ENCODE measurements at places on chromosomes 4 and X.

DNA sequence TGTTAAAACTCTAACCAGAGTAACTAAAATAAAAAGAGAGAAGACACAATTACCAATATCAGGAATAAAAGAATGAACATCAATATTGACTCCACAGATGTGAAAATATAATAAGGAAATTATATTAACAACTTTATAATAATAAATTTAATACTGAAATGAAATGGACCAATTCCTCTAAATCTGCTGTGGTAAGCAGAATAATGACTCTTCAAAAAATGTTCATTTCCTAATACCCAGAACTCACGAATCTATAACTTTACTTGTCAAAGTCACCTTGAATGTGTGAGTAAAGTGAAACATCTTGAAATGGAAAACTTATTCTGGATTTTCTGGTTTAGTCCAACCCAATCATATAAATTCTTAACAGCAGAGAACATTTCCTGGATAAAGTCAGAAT lies 1391.1 kb downstream of the FAM133A start:
- DNase-seq: no peak

DNA sequence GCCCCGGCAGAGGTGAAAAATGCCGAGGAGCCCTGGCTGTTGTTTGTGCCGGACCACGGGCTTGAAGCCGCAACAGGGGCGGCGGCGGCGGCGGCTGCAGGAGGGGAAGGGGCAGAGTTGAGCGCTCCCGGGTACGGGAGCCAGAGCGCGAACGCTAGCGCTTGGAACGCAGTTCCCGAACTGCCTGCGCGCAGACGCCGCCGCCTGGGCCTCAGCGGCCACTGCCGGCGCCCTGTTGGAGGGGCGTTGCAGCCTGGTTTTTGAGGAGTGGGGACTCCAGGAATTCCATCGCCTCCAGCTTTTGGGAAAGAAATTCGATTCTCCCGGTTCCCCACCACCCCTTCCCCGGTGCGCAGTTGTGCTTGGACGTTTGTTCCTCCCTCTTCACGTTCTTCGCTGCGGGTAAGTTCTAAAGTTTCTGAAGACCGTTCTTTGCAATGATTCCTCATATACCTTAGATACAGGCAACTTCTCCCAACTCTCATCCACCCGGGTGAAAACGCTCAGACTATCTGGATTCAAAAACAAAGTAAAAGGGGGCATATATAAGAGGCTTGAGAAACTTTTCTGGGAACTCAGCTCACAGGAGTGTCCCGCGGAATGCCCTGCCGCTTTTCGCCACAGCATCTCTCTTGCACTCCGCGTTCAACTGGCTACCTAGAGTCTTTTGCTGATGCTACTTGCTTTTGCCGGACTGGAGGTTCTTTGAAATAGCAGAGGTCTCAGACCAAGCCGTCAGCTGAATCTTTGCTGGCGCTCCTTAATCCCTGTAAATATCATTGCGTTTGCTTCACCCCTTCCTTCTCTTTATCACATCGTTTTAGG lies 1.0 kb downstream of the FAT4 start:
- peak; percentile 77 for DNase-seq

GRCh38 chrX:46793386-46794143 lies 34.6 kb upstream of the SLC9A7 start:
- DNase-seq: no peak

GRCh38 chr4:41878170-41878969 lies 56.9 kb upstream of the TMEM33 start:
- no peak for DNase-seq

Measured in midbrain (tissue), 1 donor.